ENCODE measurements at places on chromosomes 7 and 10.

DNA sequence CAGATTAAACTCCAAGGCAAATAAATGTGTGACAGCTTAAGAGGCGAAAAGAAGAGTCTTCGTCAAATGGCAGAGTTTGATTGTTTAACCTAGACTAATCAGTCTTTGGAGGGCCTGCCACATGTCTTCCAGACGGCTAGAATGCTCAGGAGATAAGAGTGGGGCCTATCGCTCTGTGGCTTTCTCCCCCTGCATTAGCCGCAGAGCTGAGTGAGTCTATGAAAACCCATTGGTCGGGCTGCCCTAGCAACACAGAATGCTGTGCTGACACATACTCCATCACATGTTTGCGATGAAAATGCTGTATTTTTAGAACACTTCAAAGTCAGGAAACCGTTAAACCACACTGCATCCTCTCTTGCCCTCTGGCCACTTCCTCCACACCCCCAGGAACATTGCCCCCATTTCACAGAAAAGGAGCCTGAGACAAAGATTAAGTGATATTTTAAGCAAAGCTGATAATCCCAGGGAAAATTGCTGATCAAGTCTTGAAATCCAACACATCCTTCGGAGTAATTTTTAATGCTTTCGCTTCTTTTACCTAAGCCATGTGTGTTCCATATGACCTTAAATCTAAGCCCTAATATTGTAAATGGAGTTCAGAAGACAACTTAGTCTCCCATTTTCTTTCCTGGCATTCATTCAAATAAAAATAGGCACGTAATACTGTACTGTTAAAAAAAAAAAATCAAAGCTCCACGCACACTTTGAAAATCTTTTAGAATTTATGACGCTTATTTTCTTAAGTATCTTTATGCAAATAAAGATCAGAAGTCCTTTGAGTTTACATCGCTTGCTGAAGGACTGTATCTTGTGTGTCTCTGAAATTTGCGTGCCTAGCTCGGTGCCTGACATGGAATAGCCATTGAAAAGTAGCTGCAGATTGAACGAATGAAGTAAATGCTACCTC is 161.2 kb downstream of the CELF2 start:
- DNase-seq: peak; percentile 71

DNA sequence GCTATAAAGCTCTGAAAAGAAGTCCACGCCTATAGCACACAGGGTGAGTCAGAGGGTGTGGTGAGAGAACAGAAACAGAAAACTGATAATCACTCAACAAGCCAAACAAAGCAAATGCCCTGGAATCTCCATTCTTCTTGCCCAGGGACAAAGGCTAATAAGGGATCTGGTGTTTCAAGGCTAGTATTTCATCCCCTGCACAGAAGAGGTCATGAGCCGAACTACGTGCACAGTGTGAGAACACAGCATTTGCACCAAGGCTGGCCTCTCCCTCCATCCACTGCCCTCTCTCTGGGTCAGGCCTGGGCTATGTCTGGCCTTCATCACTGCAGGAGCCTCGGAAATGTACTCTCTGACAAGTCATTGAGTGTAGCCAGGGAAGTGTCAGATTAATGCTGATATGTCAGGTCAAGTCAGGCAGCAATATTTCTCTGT is 42.7 kb downstream of the PRR15 start:
- no peak for DNase-seq

DNA sequence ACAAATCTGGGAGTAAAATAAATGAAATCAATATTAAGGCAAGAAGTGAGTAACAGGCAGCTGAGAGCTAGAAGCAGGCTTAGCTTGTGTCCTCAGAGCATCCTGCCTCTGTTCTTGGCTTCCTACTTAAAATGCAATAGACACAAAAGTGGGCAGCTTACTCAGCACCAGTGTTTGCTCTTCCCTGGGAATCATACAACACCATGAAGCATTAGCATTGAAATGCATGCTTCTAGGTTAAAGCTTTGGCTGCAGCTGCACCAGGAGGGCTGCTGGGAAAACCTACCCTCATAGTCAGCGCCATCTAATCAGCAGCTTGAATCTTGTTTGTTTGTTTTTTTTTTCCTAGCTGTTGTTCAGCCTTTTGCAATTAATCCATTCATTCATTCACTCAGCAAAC is 104.2 kb upstream of the VWC2 start:
- DNase-seq: no peak

DNA sequence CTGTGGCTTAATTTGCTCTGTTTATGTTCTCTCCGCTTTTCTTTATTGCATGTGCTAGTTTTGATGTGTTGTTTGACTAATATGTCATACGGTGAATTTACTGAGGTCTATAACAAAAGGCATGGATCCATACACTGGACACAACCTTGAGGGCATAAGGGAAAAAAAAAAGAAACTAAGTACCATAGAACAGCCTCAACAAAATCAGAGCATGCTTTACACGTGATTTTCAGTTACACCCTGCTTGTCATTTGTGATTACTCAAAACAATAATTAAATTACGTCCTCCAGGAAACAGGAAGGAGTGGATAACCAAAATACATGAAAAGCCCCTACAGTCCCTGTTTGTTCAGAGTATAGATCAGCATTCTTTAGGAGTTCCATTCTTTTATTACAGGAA is 150.5 kb downstream of the CRPPA start:
- DNase-seq: no peak

GRCh38 chr7:97021747-97022490 is 2.7 kb downstream of the DLX5 start:
- peak; percentile 38 for DNase-seq

All from right cardiac atrium (tissue), 5 donors.